ENCODE measurements at places on chromosomes 7 and 10. TPM values are rescaled to one million over a fixed set of nuclear protein-coding genes. Genes with fewer than 3 reads are reported as not detected.

Gene CRTAC1
- total RNA-seq, result 1.5 TPM

Gene NMT2
- total RNA-seq, result 14.3 TPM

GRCh38 chr7:71345117-71345884, 213.4 kb downstream of the GALNT17 start:
- no peak for DNase-seq

GRCh38 chr10:77177161-77177560, 460.4 kb downstream of the KCNMA1 start:
- DNase-seq, result no peak

DNA sequence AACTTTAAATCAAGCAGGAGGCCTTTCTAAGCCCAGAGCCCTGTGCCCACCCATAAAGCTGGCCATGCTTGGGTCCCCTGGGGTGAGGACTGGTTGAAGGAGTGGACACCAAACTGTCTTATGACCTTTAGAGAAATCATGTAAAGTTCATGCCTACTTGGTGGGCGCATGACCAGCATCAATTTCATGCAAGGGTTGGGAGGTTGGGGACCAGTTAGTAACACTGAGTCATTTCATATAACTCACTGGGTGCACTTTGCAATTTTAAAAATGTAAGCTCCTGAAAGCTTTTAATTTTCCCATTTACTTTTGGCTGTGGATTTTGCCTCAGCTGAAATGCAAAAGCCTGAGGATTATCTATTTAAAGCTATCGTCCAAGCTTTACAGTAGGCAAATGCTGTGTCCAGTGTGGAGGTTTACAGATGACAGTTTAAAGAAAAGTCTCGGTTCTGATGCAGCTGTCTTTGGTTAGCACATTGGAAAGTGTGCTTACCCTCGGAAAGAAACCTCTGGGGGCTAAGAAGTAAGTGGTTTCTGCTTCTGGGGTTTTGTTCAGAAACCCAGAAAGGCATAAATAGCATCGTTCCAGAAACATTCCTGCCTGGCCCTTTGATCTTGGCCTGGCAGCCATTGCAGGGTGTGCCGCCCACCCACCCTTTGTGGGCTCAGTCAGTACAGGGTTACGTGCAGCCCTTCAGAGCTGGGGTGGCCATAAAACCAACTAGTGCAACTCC, 48.8 kb upstream of the CHST15 start:
- no peak for DNase-seq

- DNase-seq, result no peak
Measured at GRCh38 chr7:96359876-96360275, 38.0 kb upstream of the SLC25A13 start.

GRCh38 chr10:24793648-24794379, 70.1 kb upstream of the ARHGAP21 start:
- no peak for DNase-seq

Gene ZP3
- 0.46 TPM for total RNA-seq

- DNase-seq, result no peak
Measured at GRCh38 chr10:22437620-22438588, 92.6 kb downstream of the SPAG6 start.

- no peak for DNase-seq
Measured at GRCh38 chr10:69643779-69644657, 14.0 kb downstream of the FAM241B start.

DNA sequence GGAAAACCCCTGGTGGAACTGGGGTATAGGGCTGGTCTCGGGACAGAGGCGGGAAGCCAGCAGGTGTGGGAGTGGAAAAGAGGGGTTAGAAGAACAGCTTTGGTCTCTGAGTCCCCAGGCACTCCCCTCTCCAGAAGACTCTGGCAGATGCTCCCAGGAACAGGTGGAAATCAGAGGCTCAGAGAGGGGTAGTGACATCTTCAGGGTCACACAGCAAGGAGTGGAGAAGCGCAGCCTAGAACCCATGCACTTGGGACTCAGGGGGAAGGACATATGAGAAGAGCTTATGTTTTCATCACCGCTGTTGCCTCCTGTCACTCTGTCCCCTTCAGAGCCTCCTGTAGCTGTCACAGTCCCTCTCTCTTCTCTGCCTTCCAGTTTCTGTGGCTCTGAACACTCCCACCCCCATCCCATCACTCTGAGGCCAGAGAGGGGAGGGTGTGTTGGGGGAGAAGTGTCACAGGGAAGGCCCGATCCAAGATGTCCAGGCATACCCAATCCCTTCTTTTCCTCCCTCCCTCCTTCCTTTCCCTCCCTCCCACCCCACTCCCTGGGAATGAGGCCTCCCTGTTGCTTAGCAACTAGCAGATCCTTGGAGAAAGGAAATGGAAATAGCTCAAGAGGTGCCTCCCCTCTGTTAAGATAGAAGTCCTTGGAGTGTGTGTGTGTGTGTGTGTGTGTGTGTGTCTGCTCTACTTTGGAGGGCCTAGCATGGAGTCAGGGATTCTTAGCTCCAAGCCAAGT, 32.0 kb downstream of the SRRM3 start:
- no peak for DNase-seq

Gene GRID1
- 1.3 TPM for total RNA-seq

DNA sequence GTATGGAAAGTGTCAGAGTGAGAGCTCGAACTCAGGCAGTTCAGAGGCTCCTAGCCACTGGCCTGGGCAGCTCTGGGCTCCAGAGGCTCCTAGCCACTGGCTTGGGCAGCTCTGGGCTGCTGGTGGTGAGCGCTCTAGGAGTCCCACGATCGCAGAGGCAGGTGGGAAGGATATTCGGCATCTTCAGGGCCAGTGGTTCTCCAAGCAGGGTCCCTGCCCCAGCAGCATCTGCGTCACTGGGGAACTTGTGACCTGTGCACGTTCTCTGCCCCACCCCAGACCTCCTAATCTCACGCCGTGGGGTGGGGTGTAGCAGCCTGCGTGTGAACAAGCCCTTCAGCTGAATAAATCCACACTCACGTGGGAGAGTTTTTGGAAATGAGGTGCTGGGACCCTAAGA, 25.2 kb upstream of the BTBD16 start:
- DNase-seq, result no peak

Gene CADPS2
- total RNA-seq, result 20.8 TPM

- no peak for DNase-seq
Measured at GRCh38 chr7:42082144-42082543, 154.9 kb downstream of the GLI3 start.
